ENCODE measurements at places on chromosomes 16 and 17. TPM values are rescaled to one million over a fixed set of nuclear protein-coding genes. Genes with fewer than 3 reads are reported as not detected.
A peak's percentile ranks its signal among the peaks of the same experiment; 100 is the strongest.

GRCh38 chr17:70195091-70195490, 25.8 kb downstream of the KCNJ2 start:
- DNase-seq, result no peak

GRCh38 chr16:24980077-24980793, 34.9 kb downstream of the ARHGAP17 start:
- no peak for DNase-seq

Gene PVALEF
- total RNA-seq, result not detected

DNA sequence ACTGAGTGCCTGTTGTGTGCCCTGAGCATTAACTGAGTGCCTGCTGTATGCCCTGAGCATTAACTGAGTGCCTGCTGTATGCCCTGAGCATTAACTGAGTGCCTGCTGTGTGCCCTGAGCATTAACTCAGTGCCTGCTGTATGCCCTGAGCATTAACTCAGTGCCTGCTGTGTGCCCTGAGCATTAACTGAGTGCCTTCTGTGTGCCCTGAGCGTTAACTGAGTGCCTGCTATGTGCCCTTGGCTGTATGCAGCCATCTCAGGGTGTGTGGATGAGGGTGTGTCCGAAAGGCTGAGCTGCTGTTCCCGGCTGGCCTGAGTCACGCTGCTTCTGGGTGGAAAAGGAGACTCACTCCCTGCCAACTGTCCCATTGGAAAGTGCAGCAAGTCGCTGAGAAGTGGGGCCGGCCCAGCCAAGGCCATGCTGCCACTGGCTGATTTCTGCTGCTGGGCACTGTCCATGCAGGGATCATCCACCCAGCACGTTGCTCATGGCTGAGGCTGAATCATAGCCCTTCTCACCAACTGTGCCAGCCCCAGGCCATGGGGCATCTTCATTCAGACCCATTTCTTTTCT, 113.8 kb downstream of the OR1D5 start:
- peak; percentile 61 for DNase-seq

Gene SRSF1
- total RNA-seq, result 362 TPM

Gene HOXB2
- 70.1 TPM for total RNA-seq

DNA sequence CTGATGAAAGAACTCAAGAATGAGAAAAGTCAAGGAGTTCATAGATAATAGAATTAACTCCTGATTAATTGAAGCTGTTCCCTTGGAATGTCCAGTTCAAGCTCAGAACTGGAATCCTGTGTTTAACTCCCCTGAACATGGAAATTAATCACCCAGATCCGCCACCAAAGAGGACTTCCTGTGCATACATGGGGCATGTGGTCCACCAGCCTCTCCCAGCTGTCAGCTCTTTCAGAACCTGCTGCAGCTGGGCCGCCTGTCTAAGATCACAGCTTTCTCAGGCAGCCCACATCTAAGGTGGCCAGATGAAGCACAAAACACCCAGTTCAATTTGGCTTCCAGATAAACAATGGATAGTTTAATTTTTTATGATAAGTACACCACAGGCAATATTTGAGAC, 203.7 kb upstream of the COX10 start:
- DNase-seq, result no peak

DNA sequence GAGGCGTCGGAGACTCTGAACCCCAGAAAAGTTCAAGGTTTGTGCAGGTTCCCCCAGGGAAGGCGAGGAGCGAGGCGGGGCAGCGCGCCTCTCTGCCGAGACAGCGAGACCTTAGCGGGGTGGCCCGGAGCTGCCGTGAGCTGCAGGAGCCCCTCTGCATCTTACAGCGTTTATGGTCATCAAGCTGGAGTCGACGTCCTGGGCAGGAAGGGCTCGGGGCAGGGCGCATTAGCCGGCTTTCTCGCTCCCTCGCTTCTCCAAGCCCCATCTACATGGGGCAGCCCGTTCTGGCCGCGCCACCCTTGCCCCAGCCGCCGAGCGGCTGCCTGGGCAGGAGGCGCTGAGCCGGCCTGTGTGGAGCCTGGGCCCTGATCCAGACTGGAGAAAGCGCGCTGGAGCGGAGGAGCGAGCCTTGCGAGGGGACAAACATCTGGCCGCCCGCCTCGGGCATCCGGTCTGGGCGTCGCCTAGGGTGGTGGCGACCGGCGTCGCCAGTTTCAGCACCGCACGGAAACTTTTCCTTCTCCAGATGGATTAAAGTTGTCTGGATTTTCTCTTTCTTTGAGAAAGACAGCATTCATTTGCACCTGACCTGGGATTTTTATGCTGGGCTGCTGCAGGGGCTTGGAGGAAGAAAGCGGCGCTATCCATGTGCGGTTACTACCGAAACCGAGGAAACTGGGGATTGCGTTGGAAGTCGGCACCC, 750 bp downstream of the TMEM132E start:
- DNase-seq, result no peak

DNA sequence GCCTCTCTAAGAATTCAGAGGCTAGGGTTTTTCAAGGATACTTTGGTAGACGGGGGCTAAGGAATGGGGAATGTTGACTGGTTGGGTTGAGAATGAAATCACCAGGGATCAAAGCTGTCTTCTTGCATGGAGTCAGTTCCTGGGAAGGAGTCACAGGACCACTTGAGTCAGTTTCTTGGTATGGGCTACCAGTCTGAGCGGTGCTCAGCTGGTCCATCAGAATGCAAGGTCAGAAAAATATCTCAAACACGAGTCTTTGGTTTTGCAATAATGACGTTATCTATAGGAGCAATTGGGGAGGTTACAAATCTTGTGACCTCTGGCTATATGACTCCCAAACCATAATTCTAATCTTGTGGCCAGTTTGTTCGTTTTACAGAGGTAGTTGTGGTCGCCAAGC, 18.4 kb downstream of the CHD9NB start:
- no peak for DNase-seq

DNA sequence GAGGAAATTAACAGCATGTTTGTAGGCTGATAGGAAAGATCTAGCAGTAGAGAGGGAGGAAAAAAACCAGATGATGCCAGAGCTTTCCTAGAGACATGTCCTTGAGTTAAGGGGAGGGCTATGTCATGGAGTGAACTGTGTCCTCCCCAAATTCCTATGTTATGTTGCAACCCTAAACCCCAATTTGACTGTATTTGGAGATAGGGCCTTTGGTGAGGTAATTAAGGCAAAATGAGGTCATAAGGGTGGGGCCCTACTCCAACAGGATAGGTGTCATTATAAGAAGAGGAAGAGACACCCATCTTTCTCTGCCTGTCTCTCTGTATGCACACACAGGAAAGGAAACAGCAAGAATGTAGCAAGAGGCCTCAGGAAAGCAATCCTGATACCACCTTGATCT, 195.3 kb upstream of the AXIN2 start:
- DNase-seq, result no peak

Gene TNFSF13
- 2.3 TPM for total RNA-seq
